Activated CD4-positive, CD25-positive, alpha-beta regulatory T cell treated with anti-CD3 and anti-CD28 coated beads, Interleukin-2, amount 50 U/mL, for 72 hours (primary cell): ENCODE measurements at places on chromosomes 2 and 18.

GRCh38 chr2:233470011-233470687, 96.4 kb downstream of the USP40 start:
- no peak for DNase-seq

GRCh38 chr18:79458131-79458838, 62.6 kb downstream of the NFATC1 start:
- DNase-seq = no peak

DNA sequence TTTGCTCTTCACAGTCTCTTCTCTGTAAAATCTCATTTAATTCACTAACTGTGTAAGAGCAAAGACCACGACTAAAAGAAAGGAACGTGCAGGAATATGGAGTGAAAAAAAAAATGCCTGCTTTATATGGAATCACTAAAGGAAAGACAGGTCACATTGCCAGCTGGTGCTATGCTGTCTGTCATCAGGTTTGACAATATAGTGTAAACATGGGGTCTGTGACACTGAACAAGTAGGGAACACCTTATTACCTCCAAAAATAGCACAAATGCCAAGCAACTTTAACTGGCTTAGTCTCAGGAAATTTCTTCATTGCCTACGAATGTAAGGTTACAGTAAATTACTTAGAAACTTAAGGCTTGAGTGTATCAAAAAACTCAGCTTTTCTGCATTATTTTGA, 364.5 kb upstream of the LINC00305 start:
- no peak for DNase-seq

DNA sequence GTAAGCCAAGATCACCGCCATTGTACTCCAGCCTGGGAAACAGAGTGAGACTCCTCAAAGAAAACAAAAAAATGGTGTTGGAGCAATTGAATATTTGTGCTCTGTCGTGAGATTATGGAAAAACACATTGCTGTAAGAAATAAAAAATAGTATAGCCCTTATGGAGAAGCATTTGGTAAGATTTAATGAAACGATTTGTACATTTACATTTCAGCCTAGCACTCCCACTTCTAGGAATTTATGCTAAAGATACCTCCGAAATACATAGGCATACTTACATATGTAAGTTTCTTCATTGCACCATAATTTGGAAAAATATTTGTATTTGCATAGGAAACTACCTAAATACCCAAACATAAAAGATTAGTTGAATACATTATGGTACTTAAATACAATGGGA, 8.7 kb upstream of the DTNB start:
- DNase-seq = no peak

- DNase-seq = no peak
These were observed 170.3 kb downstream of the BCL2 start for GRCh38 chr18:63149302-63149587.

GRCh38 chr2:43435746-43436145, 160.1 kb downstream of the THADA start:
- no peak for DNase-seq

- DNase-seq = no peak
These were observed 7.7 kb upstream of the SERPINE2 start for GRCh38 chr2:224046752-224047151.

DNA sequence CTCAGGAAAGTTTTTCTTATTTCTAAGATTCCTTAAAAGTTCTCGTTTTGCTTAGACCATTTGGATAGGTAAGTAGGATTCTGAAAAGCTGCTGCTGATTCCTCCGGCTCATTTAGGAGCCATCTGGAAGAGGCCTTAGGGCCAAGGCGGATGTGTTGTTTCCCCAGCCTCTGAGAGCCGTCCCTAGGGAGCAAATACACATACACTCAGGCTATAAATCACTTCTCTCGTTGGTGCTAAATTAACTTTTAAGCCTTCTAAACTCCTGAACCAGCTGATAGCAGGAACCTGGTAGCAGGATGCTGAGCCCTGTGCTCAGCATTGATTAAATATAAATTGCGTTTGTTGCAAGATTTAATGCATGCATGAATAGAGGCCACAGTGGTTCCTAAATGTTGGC, 109.8 kb downstream of the ADCYAP1 start:
- no peak for DNase-seq

DNA sequence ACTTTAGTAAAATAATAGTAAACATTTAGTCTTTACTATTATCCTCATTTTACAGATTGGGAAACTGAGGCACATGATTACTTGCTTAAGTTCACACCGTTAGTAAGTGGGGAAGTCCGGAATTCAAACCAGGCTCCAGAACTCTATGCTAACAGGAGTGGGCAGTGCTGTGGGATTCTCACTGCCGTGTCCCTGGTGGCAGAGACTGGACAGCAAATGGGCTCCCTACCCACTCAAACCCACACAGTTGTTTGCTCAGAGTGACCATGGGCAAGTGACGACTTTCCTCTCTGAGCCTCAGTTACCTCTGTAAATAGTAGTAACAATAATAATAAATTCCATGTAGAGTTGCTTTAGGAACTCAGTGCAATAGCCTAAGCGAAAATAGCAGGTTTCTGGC, 24.0 kb downstream of the MAIP1 start:
- DNase-seq = no peak

DNA sequence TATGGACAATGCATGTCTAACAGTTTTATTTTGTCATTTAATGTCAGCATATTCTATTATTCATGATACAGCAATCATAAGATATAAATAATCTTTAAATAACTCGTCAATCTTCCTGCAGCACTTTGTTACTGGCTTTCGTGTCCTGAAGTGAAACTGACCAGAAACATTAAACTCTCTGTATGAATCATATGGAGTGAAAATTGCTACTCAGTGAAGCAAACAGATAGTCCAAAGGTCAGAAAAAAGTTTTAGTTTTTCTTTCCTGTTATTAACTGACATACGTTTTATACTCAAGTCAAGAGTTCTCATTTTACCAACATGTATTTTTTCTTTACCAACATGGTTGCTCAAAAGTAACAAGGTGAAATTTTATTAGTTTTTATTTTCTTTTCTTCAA, 106.8 kb upstream of the GALNT5 start:
- DNase-seq = no peak

DNA sequence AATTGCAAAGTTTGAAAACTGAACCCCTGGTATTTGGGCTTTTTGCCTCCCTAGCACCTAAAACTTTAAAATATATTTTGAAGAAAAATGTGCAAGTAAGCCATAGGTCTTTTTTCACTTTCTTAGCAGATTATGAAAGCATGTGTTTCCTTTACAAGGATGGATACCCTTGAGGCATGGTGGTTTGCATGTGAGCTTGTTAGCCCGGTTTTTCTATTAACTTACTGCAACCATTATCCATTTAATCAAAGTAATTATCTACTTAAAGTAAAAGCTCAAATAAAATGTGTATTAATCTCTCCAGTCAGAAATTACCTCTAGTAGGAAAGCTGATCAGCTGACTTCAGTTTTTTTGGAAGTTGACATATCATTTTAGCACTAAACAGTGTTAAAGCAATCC, 140.6 kb downstream of the EML6 start:
- no peak for DNase-seq

- peak; percentile 35 for DNase-seq
These were observed 87.7 kb downstream of the SH3YL1 start for GRCh38 chr2:175880-176820.

GRCh38 chr2:75560022-75560767, 544 bp downstream of the EVA1A start:
- no peak for DNase-seq

GRCh38 chr2:201987426-201987825, 46.2 kb upstream of the FZD7 start:
- no peak for DNase-seq

- no peak for DNase-seq
These were observed 149.7 kb downstream of the PXDN start for GRCh38 chr2:1594373-1595171.

GRCh38 chr2:161230959-161231358, 70.7 kb downstream of the TANK start:
- no peak for DNase-seq

- no peak for DNase-seq
These were observed 560.6 kb upstream of the ID2 start for GRCh38 chr2:8121022-8121825.

- no peak for DNase-seq
These were observed 190.4 kb upstream of the RPRM start for GRCh38 chr2:153668923-153669322.

GRCh38 chr2:39492095-39492590, 55.1 kb upstream of the MAP4K3 start:
- no peak for DNase-seq

DNA sequence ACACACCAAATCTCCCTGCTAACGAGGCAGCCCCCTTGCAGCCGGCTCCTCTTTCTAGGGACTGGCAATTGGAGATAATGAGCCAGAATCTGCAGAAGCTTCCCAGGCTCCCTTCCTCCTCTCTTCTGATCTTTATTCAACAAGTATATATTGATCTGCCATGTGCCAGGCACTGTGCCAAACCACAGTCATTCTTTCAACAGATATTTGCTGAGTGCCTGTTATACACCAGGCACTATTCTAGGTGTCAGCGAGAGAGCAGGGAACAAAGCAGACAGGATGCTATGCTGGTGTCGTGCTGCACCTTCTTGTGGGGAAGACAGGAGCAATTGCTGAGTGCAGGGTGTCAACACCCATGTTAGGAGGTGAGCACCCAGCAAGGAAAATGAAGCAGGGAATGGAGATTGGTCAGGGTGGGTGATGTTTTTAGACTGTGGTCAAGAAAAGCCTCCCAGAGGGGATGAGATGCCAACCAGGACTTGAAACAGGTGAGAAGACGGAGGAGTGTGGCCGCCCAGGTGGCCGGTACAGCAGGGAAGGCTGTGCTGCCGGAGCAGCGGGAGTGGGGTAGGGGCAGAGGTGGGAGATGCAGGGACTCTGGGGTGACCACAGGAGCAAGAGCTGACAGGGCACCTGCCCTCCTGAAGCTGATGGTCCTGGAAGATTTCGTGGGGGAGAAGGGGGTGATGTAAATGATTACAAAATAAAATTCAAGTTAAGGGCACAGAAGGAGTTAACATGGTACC, 307.6 kb upstream of the RAB12 start:
- DNase-seq = no peak

- DNase-seq = no peak
These were observed 24.4 kb downstream of the SLC3A1 start for GRCh38 chr2:44299635-44300034.

DNA sequence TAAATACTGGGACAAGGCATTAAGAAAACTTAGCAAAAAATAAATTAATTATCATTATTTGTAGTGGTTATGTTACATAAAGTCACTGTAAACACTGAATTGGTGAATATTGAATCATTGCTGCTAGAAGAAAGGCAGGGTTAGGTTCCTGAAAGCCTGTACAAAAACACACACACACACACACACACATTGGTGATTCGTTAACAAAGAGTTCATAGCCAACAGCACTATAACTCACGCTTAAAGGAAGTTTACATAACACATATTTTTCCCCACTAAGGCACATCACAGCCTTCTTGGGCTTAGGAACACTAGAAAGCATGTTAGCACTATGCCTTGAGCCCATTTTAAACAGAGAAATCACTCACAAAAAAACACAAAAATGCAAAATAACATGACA, 690.0 kb upstream of the PIK3C3 start:
- no peak for DNase-seq

- DNase-seq = no peak
These were observed 301.9 kb downstream of the ZEB2 start for GRCh38 chr2:144217853-144218633.

DNA sequence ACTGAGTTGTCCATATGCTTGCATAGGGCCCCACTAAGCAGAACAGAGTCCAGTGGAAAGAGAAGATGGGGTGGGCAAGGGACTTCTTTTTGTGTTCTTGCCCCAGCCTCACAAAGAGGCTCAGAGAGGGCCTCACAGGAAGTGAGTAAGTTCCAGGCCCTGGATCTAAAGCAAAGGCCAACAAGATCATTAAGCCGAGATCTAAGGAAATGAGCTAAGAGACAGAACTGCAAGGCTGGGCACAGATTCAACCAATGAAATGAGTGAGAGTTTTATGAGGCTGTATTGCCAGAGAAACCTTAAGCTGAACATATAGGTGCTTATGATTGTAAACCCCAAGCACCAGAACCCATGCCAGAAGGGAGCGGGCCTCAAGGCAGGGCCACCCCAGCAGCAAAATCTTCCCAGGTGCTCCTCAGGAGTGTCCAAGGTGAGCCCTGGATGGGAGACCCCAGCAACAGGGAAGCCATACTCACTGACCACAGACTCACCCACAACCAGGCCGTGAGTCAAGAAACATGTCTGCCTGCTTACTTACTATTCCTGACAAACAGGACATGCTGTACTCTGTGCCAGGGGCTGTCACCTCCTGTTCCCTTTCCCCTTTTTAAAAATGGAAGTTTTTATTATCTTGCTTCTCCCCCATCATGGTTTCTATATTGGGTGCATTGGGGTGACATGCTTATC, 40.2 kb downstream of the SLC14A1 start:
- no peak for DNase-seq

- DNase-seq = no peak
These were observed 83.4 kb downstream of the SERPINB8 start for GRCh38 chr18:64053246-64053645.

GRCh38 chr18:27711382-27711781, 465.5 kb downstream of the CDH2 start:
- no peak for DNase-seq

- no peak for DNase-seq
These were observed 42.0 kb downstream of the OXER1 start for GRCh38 chr2:42721898-42722297.

- no peak for DNase-seq
These were observed 22.3 kb downstream of the INPP1 start for GRCh38 chr2:190365499-190366204.

- DNase-seq = no peak
These were observed 37.7 kb downstream of the CD302 start for GRCh38 chr2:159760326-159760725.
